ENCODE measurements at places on chromosomes 16 and 17. TPM values are rescaled to one million over a fixed set of nuclear protein-coding genes. Genes with fewer than 3 reads are reported as not detected.

DNA sequence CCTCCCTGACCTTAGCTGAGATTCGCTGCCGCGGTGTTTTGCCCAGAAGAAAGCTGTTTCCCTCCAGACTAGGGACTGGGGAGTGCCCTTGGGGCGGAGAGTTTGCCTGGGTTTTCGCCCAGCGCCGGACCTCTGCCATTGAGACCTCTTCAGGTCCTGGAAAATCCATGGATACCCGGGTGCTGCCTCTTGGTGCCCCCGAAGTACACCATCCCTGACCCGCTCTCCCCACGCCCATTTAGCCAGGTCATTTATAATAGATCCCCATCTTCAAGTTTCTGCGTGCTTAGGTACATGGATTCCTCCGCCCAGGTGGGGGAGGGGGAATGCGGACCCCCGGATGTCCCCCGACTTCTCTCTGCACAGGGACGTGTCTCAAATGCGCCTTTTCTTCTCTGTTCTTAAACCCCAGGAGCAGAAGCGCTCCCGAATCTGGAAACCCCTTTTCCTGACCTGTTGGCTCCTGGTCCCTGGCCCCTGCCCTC lies 15.0 kb upstream of the CBX8 start:
- H3K27me3 ChIP-seq: peaks cover 82% of the 10 kb centered on the region
- H3K27ac ChIP-seq: no peak overlapping the region
- H3K36me3 ChIP-seq: no peaks in the 10 kb centered on the region

DNA sequence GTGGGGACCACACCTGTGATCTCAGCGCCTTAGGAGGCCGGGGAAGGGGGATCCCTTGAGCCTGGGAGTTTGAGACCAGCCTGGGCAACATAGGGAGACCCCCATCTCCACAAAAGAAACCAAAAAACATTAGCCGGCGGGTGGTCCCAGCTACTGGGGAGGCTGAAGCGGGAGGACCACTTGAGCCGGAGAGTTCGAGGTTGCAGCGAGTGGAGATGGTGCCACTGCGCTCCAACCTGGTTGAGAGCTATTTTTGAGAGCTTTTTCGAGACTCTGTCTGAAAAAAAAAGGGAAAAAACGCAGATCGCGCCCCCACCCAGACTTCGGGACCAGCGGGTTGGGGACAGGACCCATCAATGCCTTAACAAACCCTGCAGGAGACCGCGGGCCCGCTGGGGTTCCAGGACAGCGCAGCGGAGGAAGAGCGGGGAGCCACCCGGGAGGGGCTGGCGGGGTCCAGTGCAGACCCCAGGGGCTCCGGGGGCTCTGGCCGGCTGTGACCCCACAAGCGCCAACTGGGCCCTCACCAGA lies 762 bp upstream of the BAIAP3 start:
- H3K36me3 ChIP-seq: no peaks in the 10 kb centered on the region
- H3K27me3 ChIP-seq: peaks cover 73% of the 10 kb centered on the region
- H3K4me1 ChIP-seq: no peaks in the 10 kb centered on the region
- H3K4me3 ChIP-seq: no peak overlapping the region
- DNase-seq: no peak

GRCh38 chr16:60684002-60684401 lies 1352.2 kb downstream of the CDH8 start:
- H3K4me1 ChIP-seq: no peaks in the 10 kb centered on the region
- no peaks in the 10 kb centered on the region for H3K27me3 ChIP-seq
- no peak for DNase-seq
- no peak overlapping the region for H3K27ac ChIP-seq
- no peaks in the 10 kb centered on the region for H3K36me3 ChIP-seq

MRPL45 gene
- total RNA-seq: 42.0 TPM

ATAD5 gene
- total RNA-seq: 6.3 TPM

SOST gene
- 3.2 TPM for total RNA-seq

HAS3 gene
- 0.46 TPM for total RNA-seq

VAMP2 gene
- 35.7 TPM for total RNA-seq

LGALS9 gene
- total RNA-seq: 1.3 TPM

HSPB9 gene
- 0.67 TPM for total RNA-seq

Data from cardiac muscle cell (in vitro differentiated cells and primary cell).